Stimulated activated CD8-positive, alpha-beta memory T cell treated with anti-CD3 and anti-CD28 coated beads, Interleukin-12 subunit alpha, Interleukin-12 subunit beta, amount 100 ng/mL, for 4 hours (primary cell): ENCODE measurements at places on chromosomes 7 and 10.

- DNase-seq, result no peak
Observed at GRCh38 chr10:122127943-122128342, 139.0 kb downstream of the TACC2 start.

GRCh38 chr10:70890917-70891431 lies 2.6 kb upstream of the PCBD1 start:
- no peak for DNase-seq

DNA sequence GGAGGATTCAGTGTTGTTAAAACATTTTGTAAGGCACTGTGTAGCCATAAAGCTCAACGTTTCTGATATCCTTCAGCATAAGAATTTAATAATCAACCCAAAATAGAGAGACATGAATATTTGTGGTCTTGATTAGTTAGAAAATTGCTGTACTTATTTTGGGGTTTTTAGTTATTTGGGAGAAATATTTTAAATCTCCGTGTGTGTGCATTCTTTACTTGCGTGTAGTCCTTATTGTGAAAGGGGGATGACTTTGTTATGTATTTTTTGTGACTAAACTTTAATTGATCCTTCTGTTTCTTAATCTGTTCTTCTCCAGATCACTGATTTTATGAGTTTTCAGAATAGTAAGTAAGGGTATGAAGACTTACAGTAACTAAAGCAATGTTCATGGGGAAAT lies 81.2 kb downstream of the ZNRF2 start:
- no peak for DNase-seq

- no peak for DNase-seq
Observed at GRCh38 chr10:4622384-4622783, 203.6 kb upstream of the AKR1E2 start.

DNA sequence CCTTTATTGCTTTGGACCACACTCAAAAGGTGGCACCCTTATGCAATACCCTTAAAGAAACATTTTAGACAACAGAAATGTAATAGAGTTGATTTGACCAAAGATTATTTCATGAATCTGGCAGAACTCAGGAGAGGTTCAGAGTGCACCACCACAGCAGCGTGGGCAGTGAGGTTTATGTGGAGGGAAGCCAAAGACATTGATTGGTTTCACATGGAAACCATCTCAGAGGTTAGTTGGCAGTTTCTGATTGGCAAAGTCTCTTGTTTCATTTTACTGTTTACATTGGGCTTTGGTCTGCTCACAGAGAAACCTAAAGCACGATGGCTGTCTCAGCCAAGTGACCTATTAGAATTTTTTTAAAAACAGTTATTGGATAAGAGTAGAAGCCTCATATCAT lies 101.3 kb downstream of the SDHAF3 start:
- DNase-seq, result no peak

GRCh38 chr10:33136781-33137180 lies 178.8 kb upstream of the ITGB1 start:
- DNase-seq, result no peak

DNA sequence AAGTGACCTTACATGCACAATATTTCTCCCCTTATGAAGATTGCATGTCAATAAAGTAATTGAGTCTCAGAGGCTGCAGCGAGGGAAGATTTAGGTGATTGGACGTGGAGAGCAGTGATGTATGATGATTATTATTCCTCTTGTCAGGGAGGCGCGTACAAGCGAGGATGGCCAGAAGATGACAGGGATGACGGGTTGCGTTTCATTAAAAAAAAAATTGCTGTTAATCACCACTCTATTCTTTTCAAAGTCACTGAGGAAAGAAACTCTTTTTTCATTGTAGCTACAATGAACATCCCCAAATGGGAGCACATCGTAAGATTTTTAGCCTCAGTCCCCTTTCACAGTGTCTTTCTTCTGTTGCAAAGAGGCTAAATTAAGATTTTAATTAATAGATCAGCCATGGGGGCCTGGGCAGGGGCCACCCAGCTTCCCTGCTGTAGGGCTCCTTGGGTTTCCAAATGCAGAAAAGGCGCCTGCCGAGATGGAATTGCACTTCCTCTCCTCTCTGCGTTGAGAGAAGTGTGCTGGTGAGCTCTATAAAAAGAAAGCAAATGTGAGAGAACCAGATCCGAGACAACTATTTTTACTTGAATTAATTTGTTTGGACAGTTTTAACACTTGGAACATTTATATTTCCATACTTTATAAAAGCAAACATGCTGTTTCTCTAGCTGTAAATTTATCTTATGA lies 998.1 kb downstream of the LRMDA start:
- DNase-seq, result no peak

DNA sequence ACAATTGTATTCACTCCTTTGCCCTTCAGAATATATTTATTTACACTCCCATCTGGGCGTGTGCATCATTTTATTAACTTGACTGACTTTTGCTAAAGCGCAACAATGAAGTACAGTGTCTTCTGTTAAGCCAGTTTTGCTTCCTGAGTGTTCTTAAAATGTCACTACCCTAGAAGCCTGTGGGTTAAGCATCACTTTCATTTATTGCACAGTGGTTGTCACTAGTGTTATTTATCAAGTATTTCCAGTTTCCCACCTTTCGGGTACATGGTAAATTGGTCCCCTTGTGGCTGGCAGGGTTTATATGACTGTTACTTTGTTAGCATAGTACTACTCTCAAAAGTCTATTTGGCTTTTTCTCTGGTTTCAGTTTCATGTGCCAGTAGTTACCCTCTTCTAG lies 3.3 kb downstream of the HILPDA start:
- DNase-seq, result no peak

DNA sequence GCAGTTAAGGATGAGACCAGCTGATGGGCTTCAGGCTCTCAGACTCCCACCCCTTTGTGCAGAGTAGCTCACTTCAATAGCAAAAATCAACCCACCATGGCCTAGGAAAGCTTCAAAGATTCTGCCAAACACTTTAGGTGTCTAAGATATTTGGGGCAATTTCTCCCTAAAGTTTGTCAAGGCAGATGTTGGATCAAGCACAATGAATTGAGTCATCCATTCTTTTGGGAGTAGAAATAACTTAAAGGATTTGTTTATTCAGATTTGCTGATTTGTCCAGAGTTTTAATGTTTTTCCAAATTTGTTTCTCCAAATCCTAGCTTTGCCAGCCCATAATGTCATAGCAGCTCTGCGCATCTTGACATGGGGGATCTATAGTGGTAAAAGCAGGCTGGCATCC lies 855.1 kb downstream of the LRMDA start:
- DNase-seq, result no peak

DNA sequence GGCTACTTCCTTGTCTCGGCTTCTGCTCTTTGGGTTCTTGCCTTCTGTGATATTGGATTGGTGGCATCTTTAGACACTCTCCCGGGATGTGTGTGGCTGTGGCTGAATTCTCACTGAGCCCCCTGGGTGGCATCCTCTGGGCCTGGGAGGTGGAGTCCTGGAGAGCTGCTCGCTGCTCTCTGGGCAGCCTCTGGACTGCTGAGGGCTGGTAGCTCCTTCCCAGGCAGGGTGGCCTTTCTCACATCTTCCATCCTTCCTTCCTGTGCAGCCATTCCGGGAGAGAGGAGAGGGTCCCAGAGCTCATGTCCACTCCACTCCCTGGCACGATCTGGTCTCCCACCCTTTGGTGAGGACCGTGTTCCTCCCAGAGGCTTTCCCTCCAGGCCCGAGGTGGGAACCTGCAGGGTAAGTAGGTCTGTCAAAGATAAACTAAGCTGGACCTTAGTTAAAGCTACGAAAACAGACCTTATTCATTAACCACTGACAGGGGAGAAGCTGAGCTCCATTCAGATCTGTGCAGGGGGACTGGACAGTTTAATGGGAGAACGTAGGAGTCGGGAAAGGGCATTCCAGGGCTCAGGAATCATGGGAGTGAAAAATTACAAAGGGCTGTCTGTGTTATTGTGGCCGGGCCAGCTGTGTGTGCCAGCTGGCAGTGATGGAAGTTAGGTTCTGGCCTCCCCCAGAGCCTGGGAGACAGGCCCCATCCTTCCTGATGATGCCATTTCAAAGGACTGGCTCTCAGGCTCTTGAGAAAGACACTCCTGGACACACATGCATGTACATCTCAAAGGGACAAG lies 8.7 kb downstream of the ATP6V0E2 start:
- no peak for DNase-seq

DNA sequence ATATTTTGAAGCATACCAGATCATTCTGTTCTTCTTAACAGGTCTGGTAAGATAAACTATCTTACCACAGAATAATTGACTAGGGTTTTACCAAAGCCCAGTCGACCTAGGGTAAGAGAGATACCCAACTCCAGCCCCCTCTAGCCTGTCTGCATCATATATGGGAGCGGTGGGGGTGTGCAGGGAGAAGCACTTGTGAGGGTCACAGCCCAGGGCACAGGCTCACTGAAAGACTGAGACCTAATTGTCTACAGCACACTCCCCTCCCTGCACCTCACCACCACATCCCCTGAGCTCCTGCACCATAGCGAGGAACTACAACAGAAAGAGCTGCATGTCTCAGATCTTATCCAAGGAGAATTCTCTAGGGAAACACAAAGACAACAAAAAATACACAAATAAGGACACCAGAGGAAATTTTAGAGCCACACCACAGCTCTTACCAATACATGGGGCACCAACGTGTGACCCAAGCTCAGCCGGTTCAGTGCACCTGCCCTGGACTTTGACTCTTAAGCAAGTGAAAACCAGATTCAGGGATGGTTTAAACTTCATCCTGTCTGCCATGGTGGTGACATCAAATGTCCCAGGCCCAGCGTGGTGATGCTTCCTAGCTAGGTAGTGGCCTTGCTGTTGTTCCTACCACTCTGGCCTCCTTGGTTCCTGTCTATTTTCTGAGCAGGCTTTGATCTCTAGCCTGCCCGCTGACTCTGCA lies 150.8 kb downstream of the HERPUD2 start:
- DNase-seq, result no peak

GRCh38 chr7:16805441-16805840 lies 642 bp upstream of the AGR2 start:
- no peak for DNase-seq
